Vagina (tissue), 2 donors: ENCODE measurements at places on chromosomes 5 and 9.

DNA sequence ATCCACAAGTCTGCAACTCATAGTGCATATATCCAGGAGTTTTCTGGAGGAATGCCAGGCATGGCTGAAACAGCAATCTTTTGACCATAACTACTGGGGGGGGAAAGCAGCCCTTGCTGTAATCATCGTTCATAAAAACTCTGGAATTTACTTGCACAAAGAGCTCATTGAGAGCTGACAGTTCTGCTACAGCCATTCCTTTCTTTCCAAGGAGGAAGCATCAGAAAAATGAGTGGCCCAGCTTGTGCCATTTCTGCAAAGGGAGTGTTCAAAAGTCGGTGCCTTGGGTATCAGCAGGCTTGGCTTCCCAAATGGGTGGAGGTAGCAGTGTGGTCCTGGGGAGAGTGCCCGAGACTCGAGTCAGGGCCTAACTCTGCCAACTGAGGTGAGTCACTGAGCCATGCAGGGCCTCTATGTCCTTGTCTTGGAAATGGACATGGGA lies 101.5 kb downstream of the GCNT1 start:
- H3K36me3 ChIP-seq = no peaks in the 10 kb centered on the region
- DNase-seq = no peak
- no peaks in the 10 kb centered on the region for H3K27me3 ChIP-seq
- no peak overlapping the region for H3K27ac ChIP-seq
- no peaks in the 10 kb centered on the region for H3K4me1 ChIP-seq

GRCh38 chr5:173660481-173661280 lies 44.2 kb upstream of the BOD1 start:
- no peak overlapping the region for H3K27ac ChIP-seq
- no peaks in the 10 kb centered on the region for H3K36me3 ChIP-seq
- no peaks in the 10 kb centered on the region for H3K4me1 ChIP-seq
- H3K4me3 ChIP-seq = no peak overlapping the region

DNA sequence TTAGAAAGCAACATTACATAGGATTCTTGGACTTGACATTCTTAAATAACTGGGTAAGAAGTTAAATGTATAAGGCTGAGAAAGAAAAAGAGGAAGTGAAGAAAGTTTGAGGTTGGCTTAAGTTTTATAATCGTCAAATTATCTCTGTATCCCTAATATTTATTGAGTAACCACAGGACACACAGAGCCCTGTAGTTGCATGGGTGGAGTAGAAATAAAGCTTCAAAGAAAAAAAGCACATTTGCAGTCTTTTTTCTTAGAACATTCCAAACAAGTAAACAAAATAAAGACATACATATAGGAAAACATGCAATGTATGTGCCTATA lies 137.0 kb downstream of the CCDC192 start:
- H3K27ac ChIP-seq = no peak overlapping the region
- no peak for DNase-seq
- no peaks in the 10 kb centered on the region for H3K36me3 ChIP-seq
- H3K27me3 ChIP-seq = no peaks in the 10 kb centered on the region
- H3K4me1 ChIP-seq = no peaks in the 10 kb centered on the region

DNA sequence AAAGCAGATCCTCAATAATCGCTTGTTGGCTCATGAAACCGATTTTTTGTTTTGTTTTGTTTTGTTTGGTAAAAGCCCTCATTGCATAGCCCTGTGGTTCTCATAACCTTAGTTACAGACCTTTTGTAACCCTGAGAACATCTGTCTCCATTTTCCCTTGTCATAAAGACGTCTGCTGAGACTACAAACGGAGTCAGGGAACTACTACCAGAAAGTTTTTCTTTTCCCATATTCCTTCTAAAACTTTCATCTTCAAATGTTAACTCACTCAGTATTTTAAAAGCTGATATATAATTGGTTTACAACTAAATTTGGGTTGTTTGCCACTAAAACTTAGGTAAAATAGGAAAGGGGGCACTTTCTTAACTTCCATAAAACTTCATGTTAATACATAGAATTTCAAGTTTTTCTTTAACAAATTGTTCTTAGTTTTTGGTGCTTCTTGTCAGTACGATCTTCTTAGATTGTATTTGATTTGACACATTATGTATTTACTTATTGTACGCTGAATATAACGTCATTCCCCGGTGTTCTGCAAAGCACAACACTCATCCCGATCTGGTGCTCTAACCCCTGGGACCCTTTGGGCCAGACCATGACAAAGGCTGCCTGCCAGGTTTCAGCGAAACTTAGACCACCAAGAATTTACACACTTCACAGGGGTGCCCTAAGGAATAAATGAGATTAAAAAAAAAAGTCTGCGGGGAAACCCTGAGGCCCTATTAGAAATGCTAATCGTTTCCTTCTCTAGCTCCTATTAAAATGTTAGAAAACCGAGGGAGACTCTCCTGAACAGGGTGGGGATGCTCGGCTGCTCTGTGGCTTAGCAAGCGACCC lies 1.1 kb upstream of the ANP32B start:
- H3K27me3 ChIP-seq = no peaks in the 10 kb centered on the region
- DNase-seq = no peak
- peaks cover 50% of the 10 kb centered on the region for H3K4me1 ChIP-seq
- peak overlapping the region; percentile 100 for H3K27ac ChIP-seq
- H3K4me3 ChIP-seq = peak overlapping the region; percentile 98

DNA sequence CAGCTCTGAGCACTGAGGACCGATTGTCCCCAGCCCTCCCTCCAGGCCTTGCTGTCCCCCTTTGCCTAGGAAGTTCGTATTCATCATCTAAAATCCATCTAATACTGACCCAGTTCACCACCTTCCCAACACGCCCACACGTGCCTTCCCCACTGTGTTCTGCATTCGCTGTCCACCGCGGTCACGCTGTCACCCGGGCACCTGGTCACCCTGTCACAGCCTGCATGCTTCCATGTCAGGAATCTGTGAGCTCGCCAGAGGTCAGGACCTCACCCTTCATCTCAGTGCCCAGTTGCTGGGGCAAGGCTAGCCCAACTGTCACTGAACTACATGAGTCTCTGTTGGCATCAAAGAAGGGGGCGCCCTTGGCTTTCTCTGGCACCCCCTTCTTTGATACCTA lies 82.9 kb upstream of the RUFY1 start:
- H3K36me3 ChIP-seq = no peaks in the 10 kb centered on the region
- H3K4me3 ChIP-seq = no peak overlapping the region

DNA sequence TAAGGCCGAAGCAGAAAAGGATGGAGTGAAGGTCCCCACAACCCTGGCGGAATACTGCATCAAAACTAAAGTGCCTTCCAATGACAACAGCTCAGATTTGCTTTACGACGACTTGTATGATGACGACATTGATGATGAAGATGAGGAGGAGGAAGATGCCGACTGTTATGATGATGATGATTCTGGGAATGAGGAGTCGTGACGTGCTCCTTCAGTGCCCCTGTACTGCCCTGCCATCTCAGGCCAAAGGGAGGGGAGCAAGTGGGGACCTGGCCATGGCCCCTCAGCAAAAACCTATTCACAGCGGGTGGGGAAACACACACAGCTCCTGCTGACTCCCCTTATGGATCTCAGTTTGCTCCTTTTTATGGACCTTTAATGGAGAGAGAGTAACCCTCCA lies 100.1 kb downstream of the UBE2R2 start:
- peaks cover 58% of the 10 kb centered on the region for H3K36me3 ChIP-seq
- no peak overlapping the region for H3K4me3 ChIP-seq
- DNase-seq = no peak
